GM13977 (cell line): ENCODE measurements at places on chromosomes 3 and 15.

- no peak for DNase-seq
Observed at GRCh38 chr15:64111679-64112050, 15.9 kb downstream of the SNX1 start.

GRCh38 chr3:157134620-157135191, 25.2 kb downstream of the CCNL1 start:
- DNase-seq = peak; percentile 32

GRCh38 chr3:125147491-125147820, 65.1 kb downstream of the SLC12A8 start:
- DNase-seq = no peak

GRCh38 chr15:96115642-96116041, 214.9 kb upstream of the NR2F2 start:
- no peak for DNase-seq

DNA sequence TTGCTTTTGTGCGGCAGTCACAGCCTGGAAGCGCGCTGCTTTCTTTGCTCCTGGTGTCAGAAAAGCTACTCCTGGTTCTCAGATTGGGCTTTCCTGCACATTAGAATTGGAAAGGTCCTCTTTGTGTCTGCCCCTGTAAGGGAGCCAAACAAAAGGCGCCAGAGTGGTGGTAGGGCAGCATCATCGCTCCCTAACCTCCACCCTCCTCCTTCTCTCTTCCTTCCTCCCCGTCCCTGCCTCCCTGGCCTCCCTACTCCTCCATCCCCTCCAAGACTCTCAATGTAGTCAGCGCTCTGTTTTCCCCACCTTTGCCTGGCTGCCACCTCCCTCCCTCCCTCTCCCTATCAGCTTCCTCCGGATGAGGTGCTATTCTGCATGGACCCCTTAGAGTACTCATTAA, 65.3 kb downstream of the SH3GL3 start:
- no peak for DNase-seq

GRCh38 chr3:185330238-185330637, 32.7 kb upstream of the MAP3K13 start:
- DNase-seq = no peak
